ENCODE measurements at places on chromosomes 12 and 14.
A peak's percentile ranks its signal among the peaks of the same experiment; 100 is the strongest.

- DNase-seq: no peak
Measured at GRCh38 chr14:106044949-106045596, 518.7 kb downstream of the TMEM121 start.

- DNase-seq: no peak
Measured at GRCh38 chr12:95187865-95188415, 29.3 kb downstream of the FGD6 start.

- DNase-seq: no peak
Measured at GRCh38 chr12:51020448-51021182, 5.6 kb downstream of the SLC11A2 start.

DNA sequence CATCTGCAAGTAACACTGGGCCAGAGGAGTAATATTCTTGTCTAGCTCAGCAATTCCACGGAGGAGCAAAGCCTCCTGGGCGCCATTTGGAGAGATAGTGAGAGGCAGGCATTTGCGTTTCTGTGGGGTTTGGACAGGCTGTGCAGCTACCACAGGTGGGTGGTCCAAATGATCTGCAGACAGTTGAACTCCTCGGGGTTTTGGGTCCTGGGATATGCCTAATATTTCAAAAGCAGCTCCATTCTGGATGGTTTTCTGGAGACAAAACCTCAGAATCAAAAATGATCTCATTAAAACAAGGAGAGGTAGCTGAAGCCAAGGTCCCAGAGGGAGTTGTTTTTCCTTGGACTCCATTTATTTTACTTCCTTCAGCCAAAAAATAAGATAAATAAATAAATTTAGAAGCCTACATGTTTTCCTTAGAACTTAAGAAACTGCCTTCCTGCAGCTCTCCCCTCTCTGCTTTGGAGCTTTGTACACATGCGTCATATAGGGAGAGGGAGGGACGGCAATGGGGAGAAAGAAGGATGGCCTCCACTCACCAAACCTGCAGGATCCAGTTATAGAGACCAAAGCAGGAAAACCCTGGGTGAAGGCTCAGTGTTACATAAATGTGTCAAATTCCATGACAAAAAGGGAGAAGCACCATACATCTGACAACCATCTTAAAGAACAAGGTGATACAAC is 227.3 kb upstream of the DAAM1 start:
- no peak for DNase-seq

- no peak for DNase-seq
Measured at GRCh38 chr12:27608890-27609289, 84.9 kb downstream of the PPFIBP1 start.

GRCh38 chr12:30753751-30754382 is 884 bp downstream of the CAPRIN2 start:
- no peak for DNase-seq

- no peak for DNase-seq
Measured at GRCh38 chr12:5318874-5319273, 113.0 kb upstream of the NTF3 start.

GRCh38 chr12:58384196-58384595 is 442.8 kb downstream of the ATP23 start:
- DNase-seq: no peak

DNA sequence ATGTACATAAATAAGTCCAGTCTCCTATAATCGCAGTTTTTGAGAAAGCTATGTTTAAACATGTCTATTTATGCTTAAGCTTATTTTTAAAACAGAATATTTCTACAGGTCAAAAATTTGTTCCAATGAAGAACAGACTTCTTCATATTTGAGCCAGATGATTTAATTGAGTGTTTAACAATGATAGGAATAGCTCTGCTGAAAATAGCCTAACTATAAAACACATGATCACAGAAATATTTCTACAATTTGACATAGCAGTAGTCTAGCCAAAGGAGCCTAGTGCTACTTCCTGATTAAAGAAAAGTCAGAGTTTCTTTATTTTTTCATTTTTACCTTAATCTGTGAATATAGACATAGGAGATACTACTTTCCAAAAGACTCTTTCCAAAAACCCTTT is 29.4 kb downstream of the DCP1B start:
- DNase-seq: no peak

- DNase-seq: no peak
Measured at GRCh38 chr12:106585521-106586277, 2.9 kb downstream of the RFX4 start.

DNA sequence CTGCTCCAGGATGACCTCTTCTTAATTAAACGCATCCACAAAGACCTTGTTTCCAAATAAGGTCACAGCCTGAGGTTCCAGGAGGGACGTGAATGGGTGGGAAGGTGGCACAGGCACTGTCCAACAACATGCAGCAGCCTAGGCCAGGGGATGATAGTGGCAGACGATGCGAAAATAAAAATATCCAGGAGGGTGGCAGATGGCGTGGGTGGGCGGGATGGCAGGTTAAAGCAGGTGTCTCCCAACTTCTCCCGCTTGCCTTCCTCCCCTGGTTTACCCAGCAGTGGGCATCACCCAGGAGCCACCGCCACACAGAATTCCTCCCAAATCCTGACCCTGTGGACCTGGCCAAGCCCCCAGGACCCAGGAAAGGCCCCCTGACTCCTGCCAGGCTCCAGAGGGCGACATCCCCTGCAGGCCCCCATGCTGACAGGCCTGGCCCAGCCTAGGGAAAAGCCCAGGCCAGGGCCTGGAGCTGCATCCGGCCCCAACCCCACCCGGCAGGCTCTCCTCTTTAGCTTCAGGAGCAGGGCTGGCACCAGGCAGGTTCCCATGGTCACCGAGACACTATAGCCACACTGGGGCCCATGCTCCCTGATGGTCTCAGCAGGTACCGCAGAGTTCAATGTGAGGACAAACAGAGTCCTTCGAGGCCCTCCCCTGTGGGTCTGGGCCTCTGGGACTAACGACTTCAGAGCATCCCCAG is 9.7 kb downstream of the NCOR2 start:
- no peak for DNase-seq

DNA sequence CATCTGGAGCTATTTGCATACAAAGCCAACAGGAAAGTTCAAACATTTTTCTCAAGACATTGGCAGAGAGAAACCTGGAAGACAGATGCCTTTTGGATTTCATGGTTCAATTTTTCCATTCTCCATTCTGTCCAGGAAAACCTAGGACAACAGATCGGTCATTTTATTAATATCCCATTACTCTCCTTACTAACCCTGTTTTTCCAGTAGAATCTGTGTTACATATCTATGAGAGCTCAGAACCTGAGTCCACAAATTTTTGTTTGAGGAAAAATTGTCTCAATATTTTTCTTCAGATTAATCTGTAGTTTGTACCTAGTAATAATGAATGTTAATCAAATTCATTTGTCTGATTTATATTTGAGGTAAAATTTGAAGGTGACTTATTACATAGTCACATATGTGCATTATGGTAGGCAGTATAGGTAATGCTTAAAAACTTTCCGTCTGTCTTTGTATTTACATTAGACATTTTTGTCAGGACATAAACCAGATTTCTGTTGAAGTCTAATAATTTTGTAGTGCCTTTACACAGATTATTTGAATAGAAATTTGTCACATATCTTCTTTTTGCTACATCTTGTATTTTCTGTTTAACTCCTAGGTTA is 75.3 kb downstream of the CCDC91 start:
- DNase-seq: no peak

GRCh38 chr14:85934123-85934885 is 404.4 kb downstream of the FLRT2 start:
- no peak for DNase-seq

- DNase-seq: peak; percentile 81
Measured at GRCh38 chr14:21024585-21025370, at the start of gene NDRG2. TSS of gene NDRG2 (minus strand) at chr14:21025061. CDS start at chr14:21023315, 1,746 bp downstream.

All from head of caudate nucleus (tissue), 42 donors.